ENCODE measurements at places on chromosomes 6 and 20. TPM values are rescaled to one million over a fixed set of nuclear protein-coding genes. Genes with fewer than 3 reads are reported as not detected.

Gene PAX1
- total RNA-seq = 1.9 TPM

Gene TNF
- total RNA-seq = 1.4 TPM

Gene FAM209B
- total RNA-seq = not detected

Gene PLCB4
- total RNA-seq = 7.2 TPM

DNA sequence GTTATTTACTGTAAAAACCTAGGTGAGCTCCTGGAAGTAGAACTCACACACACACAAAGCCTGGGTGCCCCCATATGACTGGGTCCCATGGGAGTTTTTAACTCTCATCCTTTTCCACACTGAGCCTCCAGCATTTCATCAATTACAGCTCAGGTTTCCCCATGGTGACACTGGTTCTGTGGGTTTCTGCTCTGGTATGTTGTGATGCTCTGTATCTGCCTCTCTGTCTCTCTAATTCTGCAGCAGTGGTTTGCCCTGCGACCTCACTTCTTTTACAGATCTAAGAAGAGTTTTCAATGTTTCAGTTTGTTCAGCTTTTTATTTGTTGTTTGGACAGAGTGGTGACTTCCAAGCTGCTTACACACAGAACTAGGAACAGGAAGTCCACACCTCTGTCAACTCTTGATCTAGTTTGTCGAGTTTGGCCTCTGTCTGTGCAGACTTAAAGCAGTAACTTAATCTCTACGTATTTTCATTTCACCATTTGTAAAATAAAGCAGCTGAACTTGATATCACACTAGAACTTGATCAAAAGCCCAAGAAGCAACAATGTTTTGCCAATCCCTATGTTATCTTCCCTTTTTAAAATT lies 554.3 kb downstream of the EPHA7 start:
- DNase-seq = no peak

GRCh38 chr20:20083807-20084206 lies 31.5 kb downstream of the CFAP61 start:
- no peak for DNase-seq

DNA sequence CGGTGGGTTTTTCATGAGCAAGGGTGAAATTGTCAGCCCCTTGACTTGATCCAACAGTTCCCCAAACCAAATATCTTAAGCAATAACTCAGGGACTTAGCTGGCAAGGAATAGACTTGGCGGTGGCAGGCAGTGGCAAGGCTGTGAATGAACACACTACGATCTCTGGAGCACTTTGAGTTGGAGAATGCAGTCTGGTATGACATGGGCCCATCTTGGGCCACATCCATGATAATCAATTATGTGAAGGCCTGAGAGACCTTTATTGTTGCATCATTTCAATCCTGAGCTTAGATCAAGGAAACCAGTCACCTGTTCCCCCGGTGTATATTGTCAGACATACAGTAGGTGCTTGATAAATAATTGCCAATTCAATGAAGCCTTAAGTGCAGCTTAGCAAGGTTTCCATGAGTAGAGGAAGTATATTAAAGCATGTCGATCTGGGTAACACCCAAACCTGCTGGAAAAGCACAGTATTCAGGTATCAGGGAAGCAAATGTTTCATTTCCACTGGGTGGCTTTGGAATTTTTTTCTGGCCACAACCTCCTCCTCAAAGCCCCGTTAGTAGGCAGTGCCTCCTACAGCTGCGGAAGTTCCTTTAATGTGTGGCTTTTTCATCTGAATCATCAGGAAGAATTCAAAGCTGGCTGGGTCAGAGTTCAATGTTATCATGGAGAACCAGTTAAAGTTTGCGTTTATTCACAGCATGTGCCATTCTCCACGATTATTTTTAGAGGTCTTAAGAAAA lies 10.2 kb downstream of the CASS4 start:
- peak; percentile 36 for DNase-seq

Gene PACRG
- total RNA-seq = 0.96 TPM
